ENCODE measurements at places on chromosomes 11 and 22.

DNA sequence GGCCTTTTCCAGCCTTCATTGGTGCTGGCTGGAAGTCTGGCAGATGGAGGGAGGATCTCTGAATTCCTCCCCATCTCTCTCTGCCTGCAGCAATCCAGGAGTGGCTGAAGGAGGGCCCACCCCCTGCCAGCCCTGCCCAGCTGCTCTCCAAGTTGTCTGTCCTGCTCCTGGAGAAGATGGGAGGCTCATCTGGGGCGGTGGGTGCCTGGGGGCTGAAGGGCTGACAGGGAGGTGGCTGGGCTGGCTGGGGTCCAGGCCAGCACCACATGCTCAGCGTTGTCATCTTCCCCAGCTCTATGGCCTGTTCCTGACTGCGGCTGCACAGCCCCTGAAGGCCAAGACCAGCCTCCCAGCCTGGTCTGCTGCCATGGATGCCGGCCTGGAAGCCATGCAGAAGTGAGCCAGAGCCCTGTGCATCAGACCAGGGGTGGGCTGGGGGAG is 12.2 kb downstream of the TKFC start:
- DNase-seq = no peak

DNA sequence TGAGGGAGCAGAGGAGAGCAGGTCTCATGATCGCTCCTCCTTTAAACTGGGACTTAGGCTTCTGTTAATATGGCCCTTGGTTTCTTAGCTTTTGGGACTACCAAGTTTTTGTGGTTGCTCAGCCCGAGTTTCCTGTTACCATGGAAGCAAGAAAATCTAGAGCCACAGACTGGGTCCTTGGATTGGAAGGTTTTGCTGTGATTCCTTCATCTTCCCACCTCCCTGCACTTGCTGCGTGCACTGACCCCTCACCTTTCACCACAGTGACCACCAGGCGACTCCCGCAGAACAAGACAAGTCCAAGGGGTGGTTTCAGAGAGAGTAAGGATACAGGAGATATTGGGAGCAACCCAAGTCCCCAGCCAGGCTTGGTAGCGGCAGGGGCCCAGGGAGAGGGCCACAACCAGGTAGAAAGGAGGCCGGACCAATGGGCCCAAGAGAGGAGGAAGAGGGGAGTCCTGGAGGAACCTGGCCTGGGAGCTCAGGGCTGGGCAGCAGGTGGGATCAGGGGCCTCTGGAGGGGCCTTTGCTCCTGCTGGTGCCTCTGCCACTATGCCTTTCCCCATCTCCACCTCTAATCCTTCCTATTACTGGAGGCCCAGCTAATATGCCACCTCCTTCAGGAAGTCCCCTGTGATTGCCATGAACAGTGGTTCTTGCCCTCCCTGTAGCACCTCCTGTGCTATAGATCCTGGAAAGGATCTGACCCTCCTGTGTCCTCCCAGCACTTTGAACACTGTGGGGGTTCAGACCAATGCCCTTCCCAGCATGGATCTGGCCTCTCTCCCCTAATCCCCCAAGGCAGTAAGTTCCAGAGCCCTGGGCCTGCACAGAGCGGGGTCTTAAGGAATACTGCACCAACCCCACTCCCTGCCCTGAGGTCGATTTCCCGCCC is 21.2 kb downstream of the CSF2RB start:
- no peak for DNase-seq

- DNase-seq = peak; percentile 17
These were observed 56.2 kb upstream of the RCN1 start for GRCh38 chr11:32034680-32035079.

DNA sequence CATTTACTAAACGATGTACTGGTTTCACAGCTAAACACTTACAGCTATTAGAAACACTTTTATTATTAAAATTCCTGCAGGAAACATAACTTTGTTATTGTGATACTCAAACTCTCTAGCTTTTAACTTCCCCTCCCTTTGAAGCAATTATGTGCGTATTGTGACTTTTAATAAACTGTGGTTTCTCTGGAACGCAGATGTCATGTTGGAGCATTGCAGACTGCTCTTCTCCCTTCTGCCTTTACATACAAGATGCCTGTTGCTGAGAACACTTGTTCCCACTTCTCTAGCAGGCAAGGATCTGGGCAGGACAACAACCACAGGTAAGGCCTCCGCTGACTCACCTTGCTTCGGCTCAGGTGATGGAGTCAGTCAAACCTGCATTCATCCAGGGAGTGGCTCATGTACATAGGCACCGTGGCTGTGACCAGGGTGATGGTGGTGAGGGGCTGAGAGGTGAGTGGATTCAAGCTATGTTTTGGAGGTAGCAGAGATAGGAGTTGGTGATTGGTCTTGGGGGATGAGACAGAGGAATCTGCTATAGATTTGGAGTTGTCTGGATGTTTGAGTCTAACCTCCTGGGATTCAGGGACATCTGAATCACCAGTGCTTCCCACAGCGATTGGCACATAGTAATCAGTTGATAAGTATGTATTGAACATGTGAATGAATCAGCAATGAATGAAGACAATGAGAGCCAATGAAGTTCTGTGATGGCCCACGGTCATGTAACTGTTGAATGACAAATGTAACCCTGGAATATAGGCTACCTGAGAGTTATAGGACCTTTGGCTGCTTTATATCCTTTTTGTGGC is 106.0 kb downstream of the ADAMTS15 start:
- peak; percentile 85 for DNase-seq

DNA sequence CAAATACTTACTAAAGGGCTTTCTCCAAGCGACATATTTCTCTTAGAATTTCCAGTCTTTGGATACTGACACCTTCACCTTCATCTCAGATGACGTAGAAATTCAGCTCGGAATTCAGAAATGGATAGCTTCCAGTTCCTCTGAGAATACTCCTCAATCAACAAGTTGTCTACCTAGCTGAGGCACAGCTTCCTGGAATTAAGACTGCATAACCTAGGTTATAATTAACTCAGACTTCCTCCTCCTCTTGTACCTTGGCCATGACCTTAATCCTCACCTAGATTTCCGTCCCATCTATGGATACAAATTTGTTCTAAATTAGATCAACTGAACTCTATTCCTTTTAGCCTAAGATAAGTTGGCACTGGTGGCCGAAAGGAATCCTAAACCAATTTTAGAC is 17.4 kb downstream of the ATP5MG start:
- DNase-seq = no peak

- DNase-seq = no peak
These were observed 513.6 kb downstream of the METTL15 start for GRCh38 chr11:28621753-28622152.

GRCh38 chr11:117281159-117281558 is 10.0 kb upstream of the BACE1-AS start:
- DNase-seq = peak; percentile 89

- no peak for DNase-seq
These were observed 177.2 kb upstream of the MTMR2 start for GRCh38 chr11:96101146-96101545.

DNA sequence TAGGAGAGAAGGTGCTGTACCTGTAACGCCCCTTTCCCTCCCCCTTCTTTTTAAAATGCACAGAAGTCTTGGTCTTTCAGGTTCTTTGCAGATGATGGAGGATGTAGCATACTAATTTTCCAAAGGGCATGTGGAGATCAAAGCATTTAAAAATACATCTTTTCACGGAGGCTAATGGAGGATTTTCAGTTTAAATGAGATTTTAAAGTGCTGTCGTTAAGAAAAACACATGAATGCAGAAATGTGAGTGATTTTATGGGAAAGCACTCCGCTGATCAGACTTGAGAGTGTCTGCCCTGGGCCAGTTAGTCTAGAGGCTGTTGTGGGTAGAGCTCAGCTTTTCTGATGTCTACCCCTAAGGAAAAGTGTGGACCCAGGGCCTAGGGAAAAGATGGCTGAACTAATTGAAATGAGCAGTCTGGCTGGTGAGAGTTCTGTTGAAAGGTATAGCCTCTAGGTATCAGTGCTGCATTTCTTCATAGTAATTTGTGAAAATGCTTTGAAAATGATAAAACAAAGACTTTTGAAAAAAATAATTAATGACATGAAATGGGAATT is 2.5 kb downstream of the AMOTL1 start:
- no peak for DNase-seq

DNA sequence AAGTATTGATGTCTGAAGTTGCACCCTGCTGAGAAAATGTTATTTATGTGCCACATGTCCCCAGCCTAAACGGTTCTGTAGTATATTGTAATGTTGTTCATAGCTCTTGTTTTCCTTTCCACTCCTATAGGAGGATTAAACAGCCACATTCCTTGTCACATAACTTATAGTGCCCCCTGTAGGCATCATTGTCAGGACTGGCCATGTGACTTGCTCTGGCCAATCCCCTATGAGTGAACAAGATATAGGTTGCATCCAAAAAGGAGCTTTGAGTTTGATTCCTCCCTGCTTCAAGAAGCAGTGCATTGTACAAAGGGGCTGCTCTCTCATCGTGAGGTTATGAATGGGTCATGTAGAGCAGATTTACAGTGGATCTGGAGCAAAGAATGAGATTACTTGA is 717.6 kb upstream of the ANO5 start:
- DNase-seq = no peak

DNA sequence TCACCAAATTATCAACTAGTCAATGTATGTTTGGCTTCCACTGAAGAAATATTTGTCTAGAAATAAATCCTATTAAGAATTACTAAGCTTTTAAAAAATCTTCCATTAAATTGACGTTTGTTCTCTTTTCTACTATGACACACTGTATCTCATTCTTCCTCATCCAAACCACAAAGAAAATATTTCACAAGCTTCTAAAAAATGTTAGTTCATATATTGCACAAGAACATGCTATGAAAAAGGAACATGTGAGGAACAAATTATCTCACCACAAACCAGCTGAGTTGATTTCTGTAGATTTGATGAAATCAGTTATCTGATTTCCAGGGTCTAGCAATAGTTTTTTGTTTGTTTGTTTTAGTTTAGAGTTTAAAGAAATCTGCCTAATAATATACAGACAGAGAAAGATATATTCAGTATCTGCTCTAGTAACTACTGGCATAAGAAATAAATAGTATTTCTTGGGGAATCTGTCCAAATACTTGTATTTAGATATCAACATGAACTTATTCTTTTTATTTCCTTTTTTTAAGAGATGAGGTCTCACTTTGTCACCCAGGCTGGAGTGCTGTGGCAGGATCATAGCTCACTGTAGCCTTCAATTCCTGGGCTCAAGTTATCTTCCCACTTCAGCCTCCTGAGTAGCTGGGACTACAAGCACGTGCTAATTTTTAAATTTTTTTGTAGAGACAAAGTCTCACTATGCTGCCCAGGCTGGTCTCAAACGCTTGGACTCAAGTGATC is 161.7 kb downstream of the ATG16L2 start:
- DNase-seq = peak; percentile 87

GRCh38 chr11:94576306-94576705 is 9.1 kb downstream of the PIWIL4 start:
- no peak for DNase-seq

Measured in bronchial epithelial cell (primary cell).